ENCODE measurements at places on chromosomes 6 and 20.

DNA sequence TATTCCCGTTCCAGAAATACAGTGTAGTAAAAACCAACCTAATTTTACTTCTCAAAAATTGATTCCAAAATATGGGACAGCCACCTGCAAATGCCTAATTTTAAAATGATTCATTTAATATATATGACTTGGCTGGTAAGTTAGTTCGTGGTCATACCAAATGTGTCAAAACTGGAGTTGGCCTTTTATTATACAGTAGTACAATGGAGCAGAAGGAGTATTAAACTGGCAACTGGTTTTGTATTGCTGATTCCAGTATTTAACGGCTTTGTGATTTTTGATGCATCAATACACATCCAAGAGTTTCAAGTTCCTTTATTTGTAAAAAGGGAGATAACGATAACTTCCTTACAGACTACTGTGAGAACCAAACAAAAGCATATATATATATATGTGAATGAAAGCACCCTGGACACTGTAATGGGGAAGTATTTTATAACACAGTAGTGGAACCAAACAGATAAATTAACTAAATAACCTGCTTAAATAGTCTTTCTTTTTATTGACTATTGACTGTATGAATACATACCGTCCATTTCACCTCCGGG is 24.8 kb downstream of the SAMHD1 start:
- no peak for DNase-seq

DNA sequence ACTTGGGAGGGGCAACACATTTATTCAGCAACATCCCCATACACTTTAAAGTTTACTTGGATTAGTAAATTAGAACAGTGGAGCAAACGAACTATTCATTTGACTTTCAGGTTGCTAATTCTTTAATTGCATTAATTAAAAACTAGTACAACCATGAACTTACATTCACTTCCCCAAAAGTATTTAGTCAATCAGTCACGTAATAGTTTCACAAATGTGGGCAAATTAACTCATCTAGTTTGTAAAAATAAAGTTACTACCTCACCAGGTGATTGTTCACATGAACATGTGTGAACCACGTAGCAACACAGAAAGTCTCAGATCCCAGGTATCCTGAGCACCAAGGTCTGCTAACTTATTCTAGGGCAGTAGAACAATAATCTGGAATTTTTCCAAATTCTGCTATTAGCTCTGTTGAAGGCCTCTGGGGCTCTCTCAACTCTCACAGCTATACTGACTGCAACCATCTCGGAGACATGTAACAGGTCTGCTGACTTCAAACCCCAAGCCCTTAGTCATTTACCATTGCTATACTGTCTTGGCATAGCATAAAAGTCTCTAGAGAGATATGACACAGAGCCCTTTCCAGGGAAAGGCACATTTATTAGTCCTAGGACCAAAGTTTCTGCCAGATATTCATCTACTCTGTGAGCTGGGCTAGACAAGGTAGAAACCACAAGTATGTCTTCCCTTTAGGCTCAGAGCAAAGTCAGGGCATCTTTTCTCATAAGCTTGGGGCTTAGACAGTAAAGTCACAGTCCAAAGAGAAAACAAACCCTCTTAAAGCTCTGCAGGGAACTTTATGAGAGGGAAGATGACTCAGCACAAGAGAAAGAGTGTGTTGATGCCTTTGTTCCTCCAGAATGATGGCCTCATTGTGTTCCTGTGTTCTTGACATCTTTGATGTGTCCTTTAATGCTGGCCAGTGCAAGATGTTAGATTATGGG is 50.9 kb upstream of the CCDC28A start:
- no peak for DNase-seq

GRCh38 chr20:44436393-44436792 is 39.3 kb upstream of the TTPAL start:
- no peak for DNase-seq

DNA sequence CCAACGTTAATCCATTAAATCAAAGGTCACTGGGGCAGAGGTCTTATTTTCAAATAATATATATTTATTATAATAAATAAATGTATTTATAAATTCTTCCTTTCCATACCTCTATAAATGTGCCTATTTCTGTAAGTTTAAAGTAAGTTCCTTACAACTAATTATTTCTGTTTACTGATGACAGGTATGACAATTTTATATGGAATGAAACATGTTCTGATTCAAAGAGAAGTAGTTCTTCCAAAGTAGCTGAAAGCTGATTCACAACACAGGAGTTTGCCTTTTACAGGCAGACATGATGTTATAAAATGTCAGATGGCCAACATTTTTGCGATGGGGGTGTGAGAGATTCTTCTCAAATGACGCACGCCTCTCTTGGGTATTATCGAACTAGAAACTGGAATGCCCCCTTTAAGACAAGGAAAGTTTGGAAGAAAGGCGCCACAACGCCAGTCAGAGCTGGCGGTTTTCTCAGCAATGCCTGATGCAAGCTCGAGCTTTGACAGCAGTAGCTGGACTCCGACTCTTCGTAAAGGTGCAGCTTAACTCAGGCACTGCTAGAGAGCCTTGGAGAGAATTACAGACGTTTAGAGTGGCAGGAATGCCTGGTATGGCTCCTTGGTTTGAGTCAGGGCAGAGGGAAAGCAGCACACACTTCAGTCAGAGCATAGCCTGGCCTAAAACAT is 92.1 kb downstream of the FOXC1 start:
- DNase-seq, result no peak

DNA sequence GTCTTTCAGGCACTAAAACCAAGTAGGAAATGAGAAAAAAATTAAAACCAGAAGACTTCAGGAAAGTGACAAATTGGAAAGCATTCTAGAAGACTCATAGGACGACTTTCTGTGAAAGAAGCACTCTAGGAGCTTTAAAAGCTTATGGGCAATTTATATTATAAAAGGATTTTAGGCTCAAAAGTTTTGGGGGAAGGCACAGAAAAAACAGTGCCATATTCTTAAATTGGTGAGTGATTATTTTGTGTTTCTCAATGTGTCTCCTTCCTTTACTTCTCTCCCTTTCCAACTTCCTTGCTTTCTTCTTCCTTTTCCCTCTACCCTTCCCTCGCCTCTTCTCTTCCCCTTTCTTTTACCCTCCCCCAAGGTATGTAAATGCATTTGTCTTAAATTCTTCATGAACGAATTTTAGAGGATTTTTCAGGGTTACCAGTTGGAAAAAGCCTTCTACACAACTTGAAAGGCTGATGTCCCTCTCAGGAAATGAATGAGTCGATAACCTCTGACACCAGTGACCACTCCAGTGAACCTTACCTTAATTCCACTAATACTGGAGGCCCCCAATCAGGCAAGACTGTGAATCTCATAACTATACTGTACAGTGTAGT is 2.6 kb upstream of the LIN28B start:
- DNase-seq, result no peak

DNA sequence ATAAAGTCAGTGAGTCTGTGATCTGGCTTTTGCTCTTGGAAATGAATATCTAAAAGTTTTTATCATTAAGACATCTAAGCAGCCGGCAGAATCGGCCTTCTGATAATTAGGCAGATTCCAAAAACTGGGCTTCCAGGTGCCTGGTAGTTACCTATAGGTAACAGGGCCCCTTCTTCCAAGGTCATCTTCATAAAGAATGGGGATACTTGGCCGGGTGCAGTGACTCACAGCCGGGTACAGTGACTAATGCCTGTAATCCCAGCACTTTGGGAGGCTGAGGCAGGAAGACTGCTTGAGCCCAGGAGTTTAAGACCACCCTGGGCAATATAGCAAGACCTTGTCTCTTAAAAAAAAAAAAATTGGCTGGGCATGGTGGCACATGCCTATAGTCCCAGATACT is 12.9 kb upstream of the RBL1 start:
- no peak for DNase-seq

DNA sequence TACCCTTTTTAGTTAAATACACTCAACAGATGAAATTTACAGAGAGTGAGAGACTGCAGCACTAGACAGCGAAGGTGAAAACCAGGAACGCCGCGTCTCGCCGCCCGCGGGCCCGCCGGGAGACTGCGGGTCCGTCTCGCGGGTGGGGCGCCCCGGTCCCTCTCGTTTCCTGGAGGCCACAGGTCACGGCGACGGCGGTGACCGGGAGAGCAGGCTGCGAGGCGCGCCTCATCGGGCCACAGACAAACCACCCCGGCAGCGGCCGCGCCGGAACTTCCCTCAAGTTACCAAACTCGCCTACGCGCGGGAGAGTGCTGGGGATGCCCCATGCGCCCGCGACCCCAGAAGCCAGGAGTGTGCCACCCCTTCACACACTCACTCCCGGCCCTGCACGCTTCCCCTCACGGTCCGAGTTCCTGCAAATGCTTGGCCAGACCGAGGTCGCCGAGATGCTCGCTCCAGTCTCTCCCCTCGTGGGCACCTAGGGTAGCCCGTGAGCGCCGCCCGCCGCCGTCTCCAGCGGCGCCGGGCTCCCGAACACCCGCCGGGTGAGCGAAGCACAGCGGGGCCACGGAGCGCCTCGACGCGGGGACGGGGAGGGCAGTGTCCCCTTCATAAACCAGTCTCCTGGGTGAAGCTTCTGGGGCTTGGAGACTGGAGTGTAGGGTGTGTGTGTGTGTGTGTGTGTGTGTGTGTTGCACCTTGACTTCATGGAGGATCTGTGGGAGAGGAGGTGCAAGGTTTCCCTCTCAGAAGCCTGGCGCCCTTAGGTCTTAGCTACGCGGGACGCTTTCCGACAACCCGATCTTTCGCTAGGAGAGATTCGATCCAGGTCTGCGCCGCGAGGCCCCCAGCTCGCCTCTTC is 1.4 kb downstream of the BACH2 start:
- peak; percentile 29 for DNase-seq

DNA sequence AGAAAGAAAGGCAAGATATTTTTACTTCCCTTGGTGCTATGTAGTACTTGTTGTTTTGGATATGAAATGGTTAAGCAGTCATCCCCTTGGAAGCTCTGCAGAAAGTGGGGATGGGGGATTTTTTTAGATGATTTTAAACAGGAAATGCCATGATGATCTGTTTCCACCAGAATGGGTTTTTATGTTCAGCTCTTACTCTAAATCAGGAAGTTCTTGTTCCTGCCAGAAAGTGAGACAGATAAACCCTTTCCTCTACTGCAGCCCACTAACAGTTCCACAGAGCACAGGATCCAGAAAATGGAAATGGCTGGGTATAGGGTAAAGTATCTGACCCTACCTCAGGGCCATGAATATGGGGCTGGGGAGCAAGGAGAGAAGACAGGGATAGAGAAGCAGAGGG is 32.1 kb upstream of the PPP1R3G start:
- DNase-seq, result no peak

GRCh38 chr6:111668410-111668809 is 62.7 kb upstream of the TRAF3IP2 start:
- DNase-seq, result no peak

- no peak for DNase-seq
These were observed 296 bp downstream of the ADNP start for GRCh38 chr20:50930976-50931305.

DNA sequence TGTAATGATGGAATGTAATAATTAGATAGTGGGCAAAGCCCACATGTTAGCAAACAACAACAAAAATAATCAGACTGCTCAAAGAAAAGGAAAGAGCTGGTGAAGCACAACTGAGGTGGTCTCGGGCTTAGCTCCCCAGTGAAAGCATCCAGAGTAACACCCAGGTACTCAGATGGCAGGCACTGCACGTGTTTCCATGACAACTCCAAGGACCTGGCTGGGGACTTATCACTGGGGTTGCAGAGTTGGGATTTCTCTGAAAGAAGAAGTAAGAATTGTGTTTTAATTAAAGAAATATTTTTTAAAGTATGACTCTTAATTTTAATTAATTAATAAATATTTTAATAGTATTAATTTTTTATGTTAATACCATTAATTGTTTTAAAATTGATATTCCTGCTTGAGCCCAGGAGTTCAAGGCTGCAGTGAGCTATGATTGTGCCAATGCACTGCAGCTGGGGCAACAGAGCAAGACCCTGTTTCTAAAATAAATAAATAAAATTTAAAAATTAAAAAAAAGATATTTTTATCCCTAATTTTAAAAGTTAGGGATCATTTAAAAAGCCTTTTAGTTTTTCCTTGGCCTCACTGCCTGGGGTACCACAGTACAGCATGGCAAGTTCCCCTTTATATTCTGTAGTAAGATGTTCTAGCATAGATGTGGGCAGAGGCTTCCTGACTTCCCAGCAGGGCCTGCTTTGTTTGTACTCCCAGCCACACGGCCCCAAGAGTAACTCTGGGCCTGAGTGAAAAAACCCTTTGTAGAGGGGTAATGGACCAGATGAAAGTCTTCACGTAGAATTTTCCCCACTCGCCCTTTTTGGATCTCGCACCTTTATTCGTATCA is 42.2 kb upstream of the UST start:
- no peak for DNase-seq

- DNase-seq, result no peak
These were observed 19.9 kb upstream of the CCN6 start for GRCh38 chr6:112033791-112034615.

DNA sequence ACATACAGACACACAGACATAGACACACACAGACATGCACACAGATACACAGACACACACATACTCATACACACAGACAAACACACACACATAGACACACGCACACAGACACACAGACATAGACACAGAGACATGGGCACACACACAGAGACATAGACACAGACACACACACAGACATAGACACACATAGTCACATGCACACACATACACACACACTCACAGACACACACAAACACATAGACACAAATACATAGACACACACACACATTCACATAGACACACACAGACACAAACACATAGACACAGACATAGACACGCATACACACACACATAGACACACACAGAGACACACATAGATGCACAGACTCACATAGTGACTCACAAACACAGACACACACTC is 13.5 kb downstream of the FOXF2 start:
- DNase-seq, result no peak

GRCh38 chr20:44733341-44734069 is 12.2 kb upstream of the KCNK15 start:
- peak; percentile 70 for DNase-seq

DNA sequence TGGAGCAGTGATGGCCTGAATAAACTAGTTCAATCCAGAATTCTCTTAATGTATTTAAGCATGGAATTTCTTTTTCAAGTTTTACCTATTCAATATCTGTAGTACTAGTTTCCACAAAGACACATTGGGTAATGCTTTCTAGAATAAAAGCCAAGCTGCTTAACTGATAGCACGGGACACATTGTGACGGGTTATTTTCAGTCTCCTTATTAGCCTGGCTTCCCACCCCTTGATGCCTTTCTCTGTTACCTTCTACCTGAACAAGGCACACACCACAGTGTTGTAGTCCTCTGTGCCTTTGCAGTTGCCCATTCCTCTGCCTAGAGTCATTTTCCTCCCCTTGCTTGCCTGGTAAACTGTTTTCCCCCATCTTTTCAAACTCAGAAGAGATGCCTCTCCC is 139.1 kb downstream of the HDGFL1 start:
- no peak for DNase-seq

DNA sequence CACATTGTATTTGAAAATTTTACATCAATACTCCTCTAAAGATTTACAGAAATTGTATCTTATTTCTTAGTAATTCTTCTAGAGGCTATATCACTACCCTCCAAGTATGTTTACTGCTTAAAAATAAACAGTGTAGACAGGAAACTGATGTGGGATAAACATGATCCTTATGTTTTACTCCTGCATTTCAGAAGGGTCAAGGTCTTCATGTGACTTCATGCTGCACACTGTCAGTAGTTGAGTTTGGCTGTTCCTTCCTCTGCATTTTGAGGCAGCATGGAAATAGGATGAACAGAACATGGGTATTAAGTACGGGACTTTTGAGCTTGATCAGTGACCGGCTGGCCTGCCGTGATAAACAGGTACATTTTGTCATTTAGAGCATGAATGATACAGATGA is 179.2 kb upstream of the FERMT1 start:
- no peak for DNase-seq

GRCh38 chr6:46917002-46917545 is 4.7 kb downstream of the ADGRF5 start:
- no peak for DNase-seq
